NCI-H1417 (cell line): ENCODE measurements at places on chromosomes 13 and 19.

GRCh38 chr13:20264271-20265018 lies 32.3 kb upstream of the GJB6 start:
- no peak for DNase-seq

- DNase-seq = no peak
Observed at GRCh38 chr19:34838753-34839431, 65.9 kb upstream of the ZNF599 start.

- DNase-seq = no peak
Observed at GRCh38 chr13:27374126-27374613, 50.2 kb upstream of the GTF3A start.

DNA sequence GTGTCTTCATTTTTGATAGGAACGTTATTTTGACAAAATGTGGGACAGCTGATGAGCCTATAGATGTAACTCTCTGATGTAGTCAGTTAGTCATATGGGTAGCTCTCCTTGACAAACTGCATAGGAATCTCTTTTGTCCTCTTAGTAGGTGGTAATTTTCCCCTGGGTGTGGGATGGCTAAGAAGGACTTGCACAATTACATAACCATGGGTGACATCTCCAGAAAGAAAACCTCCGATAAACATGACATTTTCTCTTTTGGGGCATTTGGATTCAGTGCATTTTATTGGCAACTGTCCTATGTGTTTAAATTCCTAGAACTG lies 41.8 kb downstream of the IGFL3 start:
- DNase-seq = no peak

DNA sequence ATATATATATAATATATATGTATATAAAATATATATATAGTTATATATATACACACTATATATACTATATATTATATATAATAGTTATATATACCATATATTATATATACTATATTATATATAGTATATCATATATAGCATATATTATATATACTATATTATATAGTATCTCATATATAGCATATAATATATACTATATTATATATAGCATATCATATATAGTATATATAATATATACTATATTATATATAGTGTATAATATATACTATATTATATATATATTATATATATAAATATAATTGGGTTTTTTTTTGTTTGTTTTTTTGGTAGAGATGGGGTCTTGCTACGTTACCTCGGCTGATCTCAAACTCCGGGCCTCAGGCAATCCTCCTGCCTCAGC lies 11.6 kb upstream of the HNRNPL start:
- no peak for DNase-seq

DNA sequence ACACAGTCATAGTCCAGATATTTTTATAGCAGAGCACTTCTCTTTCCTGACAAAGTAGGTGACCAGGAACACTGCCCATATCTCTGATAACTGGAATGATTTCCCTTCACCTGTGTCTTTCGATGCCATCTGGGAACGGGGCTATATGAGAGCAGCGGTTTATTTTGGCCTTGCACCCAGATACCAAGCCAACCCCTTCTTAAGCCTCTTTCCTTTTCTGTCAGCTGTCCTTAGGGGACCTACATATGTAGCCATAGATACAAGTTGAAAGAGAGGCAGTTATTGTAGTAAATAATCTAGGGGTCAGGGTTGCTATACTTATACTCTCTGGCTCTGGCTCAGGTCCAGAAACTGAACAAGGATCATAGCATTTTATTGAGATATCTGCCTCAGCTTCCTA lies 128.8 kb downstream of the NHLRC3 start:
- no peak for DNase-seq

GRCh38 chr13:113103646-113104045 lies 1.9 kb upstream of the F7 start:
- DNase-seq = no peak

DNA sequence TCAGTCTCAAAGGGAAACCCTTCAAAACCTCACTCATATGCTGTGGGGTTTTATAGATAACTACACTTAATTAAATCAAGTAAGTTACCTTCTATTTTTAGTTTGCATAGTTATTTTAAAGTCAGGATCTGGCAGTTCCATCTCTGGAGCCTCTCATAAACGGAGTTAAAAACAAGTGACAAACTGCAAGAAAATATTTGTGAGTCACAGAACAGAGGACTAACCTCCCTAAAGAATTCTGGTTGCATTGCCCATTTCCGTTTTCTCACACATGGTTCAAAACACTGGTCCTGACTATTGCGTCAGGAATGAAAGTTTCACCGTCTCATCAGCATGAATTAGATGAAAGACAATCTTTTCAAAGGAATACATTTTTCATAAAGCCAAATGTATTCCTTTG lies 10.6 kb downstream of the RXFP2 start:
- no peak for DNase-seq

DNA sequence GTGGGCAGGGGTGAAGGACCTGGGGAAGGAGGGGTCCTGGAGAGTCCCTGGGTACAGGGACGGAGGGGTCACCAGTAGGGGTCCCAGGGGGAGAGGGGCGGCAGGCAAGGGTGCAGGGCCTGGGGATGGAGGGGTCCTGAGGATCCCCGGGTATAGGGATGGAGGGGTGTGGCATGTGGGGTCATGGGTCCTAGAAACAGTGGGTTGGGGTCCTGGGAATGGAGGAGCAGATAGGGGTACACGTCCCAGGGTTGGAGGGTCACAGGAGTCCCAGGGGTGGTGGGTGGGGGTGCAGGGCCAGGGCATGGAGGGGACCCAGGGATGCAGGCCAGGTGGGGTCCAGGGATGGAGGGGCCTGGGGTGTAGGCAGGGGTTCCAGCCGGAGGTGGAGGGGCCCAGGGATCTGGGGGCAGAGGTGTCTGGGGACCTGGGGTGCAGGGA lies 1.4 kb downstream of the BTBD2 start:
- DNase-seq = no peak

- no peak for DNase-seq
Observed at GRCh38 chr13:90510319-90510718, 837.2 kb upstream of the MIR17HG start.

- DNase-seq = peak; percentile 63
Observed at GRCh38 chr19:33374236-33374714, 766 bp downstream of the CEBPG start.

DNA sequence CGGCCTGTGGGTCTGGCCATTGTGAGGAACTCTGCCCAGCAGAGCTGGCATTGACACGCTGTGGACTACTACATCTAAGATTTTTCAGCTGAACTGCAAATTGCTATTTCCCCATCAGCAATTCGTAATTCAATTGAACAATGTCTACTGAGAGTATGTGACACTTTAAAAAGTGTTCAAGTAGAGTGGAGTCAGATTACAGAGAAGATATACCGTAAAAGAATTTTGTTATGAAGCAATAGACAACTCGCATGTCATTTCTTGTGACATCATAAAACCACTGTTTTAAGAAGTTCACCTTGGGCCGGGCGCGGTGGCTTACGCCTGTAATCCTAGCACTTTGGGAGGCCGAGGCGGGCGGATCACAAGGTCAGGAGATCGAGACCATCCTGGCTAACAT lies 32.5 kb upstream of the C1QTNF9 start:
- DNase-seq = no peak

GRCh38 chr19:7751157-7751783 lies 3.9 kb upstream of the CD209 start:
- DNase-seq = no peak

DNA sequence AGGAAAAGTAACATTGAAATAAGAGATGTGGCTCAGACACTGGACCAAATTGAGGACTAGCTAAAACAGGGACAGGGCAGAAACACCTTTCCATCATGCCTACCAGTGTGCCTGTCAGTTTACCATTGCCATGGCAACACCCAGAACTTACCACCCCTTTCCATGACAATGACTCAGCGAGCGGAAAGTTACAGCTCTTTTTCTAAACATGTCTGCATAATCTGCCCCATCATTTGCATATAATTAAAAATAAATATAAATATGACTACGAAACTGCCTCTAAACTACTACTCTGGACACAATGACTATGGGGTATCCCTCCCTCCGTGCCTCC lies 96.0 kb downstream of the UBL3 start:
- DNase-seq = no peak

- no peak for DNase-seq
Observed at GRCh38 chr19:11047866-11048265, 41.4 kb upstream of the LDLR start.

DNA sequence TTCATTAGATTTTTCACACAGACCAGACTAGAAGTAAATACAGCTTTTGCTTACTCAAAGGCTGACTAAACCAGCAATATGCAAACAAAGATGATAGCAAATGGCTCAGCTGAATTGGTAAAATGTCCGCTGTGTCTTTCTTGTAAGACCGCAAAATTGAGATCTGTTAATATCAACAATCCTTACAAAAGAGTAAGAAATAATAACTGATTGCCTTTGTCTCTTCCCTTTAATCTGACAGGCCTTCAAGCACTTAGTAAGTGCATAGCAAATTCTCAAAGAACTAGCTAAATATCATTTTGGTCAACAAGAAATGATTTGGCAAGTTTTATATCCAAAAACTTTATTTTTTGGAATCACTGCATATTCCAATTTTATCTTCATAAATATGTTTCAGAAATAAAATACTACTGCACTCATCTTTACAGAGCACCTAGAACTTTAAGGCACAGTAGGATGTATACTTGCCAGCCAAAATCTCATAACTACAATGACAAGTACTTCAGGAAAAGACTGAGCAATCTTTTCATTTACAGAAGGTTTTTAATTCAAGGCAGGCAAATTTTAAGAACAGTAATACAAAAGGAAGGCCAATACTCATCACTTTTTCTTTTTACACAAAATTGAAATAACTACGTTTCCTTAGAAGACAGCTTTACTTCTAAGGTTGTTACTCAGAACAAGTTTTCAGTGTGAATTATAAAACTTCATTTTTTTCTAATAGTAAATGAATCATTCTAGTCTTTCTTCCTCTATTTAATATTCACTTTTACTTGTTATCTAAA lies 1.1 kb downstream of the ELF1 start:
- DNase-seq = no peak

- DNase-seq = no peak
Observed at GRCh38 chr19:30498707-30499106, 126.5 kb downstream of the ZNF536 start.

GRCh38 chr13:105442949-105443699 lies 1092.3 kb downstream of the EFNB2 start:
- DNase-seq = no peak

DNA sequence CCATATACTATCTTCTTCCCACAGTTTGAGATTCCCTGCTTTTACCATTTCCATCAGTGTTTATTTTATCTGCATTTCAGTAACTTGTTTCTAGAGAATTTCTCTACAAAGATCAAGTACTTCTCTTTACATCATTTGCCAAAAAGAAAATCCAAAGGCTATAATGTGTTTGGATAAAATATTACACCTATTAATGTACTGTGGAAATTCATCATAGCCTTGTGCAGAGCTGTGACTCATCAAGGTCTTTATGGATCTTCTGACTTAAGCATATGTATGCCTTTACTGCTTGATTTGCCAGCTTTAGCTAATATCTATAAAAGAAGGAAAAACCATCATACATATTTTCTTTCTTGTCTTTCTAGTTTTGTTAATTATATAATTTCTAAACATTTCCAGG lies 9.6 kb upstream of the HTR2A start:
- DNase-seq = no peak

- DNase-seq = no peak
Observed at GRCh38 chr13:39915418-39915817, 260.0 kb downstream of the COG6 start.

DNA sequence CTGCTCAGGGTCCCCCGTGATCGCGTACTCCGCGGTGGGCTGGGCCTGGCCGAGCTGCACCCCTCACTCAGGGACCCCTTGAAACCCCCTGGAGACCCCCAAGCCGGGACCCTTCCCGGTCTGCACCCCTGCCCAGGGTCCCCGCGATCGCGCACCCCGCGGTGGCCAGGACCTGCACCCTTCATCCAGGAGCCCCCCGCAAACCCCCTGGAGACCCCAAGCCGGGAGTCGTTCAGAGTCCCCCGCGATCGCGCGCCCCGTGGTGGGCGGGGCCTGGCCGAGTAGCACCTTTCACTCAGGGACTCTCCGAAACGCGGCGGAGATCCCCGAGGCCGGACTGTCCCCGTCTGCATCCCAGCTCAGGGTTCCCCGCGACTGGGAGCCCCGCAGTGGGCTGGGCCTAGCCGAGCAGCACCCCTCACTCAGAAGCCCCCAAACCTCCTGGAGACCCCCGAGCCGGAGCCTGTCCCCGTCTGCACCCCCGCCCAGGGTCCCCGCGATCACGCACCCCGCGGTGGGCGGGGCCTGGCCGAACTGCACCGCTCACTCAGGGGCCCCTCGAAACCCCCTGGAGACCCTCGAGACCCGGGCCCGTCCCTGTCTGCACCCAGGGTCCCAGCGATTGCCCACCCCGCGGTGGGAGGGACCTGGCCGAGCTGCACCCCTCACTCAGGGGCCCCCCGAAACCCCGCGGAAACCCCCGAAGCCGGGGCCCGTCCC lies 748 bp downstream of the LMNB2 start:
- DNase-seq = peak; percentile 9

GRCh38 chr13:52395704-52396103 lies 10.3 kb downstream of the THSD1 start:
- DNase-seq = no peak

DNA sequence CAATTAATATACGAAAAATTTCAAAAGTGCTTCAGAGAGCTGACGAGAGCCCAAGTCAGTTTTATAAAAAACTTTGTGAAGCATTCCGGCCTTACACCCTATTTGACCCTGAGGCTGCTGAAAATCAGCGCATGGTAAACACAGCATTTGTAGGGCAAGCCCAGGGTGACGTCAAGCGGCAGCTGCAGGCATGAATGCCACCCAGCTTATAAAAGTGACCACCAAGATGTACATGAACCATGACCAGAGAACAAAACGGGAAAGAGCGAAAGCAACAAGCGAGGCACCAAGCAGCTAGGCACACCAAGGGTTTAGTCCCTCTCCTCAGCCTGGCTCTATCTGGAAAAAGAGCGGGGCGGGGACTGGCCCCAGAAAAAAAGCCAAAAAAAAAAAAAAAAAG lies 6.0 kb downstream of the SIGLEC11 start:
- no peak for DNase-seq

DNA sequence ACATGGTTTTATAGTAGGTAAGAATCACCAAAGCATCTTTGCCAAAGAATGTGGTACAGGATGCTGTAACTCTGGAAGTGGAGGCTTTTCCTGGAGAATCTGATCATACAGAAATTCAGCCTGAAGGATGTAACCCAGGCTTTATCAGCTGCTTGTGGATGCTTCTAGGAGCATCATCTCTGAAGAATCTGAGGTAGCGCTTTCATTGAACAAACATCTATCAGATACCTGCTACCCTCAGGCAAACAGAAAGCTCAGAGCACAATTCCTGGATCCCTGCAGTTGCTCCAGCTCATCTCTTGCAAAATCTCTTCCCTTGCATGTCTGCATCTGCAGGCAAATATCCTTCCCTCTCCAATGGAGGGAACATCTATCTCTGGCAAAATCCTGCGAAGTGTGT lies 9.3 kb downstream of the FAM124A start:
- DNase-seq = no peak
